ENCODE measurements at places on chromosomes 12 and 14.

GRCh38 chr12:106757623-106758348, 16.7 kb upstream of the RIC8B start:
- DNase-seq = no peak

DNA sequence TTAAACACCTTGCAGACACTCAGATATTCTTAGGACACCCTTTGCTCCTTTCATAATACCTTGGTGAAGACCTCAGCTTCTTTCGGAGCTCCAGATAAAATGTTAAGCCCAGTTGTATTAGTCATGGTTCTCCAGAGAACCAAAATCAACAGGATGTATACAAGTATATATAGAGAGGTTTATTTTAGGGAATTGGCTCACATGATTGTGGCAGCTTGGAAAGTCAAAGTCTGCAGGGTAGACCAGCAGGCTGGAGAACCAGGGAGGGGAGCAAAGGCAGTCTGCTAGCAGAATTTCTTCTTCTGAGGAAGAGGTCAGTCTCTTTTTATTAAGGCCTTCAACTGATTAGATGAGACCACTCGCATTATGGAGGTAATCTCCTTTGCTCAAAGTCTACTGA, 6.9 kb upstream of the IGF1 start:
- no peak for DNase-seq

DNA sequence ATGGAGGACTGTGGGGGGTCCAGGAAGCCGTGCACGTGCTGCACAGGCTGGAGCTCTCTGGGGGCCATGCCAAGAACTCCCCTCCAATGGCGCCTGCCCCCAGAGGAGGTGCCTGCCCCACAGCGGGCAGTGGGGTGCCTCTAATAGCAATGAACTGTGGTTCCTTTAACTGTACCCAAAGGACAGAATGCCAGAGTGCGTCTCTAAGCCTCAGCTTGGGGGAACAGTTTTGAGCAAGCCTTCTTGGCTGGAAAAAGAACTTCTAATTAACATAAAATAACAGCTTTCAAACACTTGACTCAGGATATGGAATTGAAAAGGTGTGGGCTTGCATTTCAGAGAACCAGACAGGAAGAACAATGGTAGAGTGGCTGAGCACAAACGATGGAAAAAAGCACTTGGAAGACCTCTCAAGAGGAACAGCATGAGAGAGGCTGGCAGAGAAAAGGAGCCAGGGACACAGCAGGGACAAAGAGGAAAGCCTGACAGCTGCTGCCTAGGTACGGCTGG, 195.6 kb downstream of the TTC7B start:
- no peak for DNase-seq

GRCh38 chr14:23514644-23514957, 37.0 kb downstream of the ZFHX2 start:
- DNase-seq = no peak

- DNase-seq = no peak
Observed at GRCh38 chr14:51451561-51451960, 200.1 kb upstream of the FRMD6 start.

- no peak for DNase-seq
Observed at GRCh38 chr14:51818748-51819380, 41.5 kb upstream of the GNG2 start.

- DNase-seq = no peak
Observed at GRCh38 chr12:95545731-95546490, 5.4 kb downstream of the USP44 start.

DNA sequence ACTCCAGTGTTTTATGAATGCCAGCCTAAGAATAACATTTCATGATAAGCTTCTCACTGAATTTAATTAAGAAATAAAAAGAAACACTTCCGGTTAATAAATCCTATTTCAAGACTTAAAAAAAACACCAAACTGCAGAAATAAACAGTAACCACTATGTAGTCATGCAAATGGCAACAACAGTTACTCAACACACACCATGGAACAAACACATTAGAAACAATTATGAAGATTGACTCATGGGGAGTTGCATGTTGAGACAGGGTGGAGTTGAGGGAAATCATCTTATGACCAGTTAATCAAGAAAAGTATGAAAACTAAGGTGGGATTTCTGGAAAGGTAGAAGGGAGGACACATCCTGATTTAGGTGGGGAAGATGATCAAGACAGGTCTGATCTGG, 52.7 kb downstream of the PLBD1 start:
- no peak for DNase-seq

- DNase-seq = no peak
Observed at GRCh38 chr12:58489394-58489793, 430.9 kb downstream of the LRIG3 start.
